ENCODE measurements at places on chromosomes 1 and 21. TPM values are rescaled to one million over a fixed set of nuclear protein-coding genes. Genes with fewer than 3 reads are reported as not detected.
A peak's percentile ranks its signal among the peaks of the same experiment; 100 is the strongest.

The PHLDA3 gene
- total RNA-seq, result 39.4 TPM

The DNALI1 gene
- total RNA-seq, result 45.3 TPM

The OR6N1 gene
- not detected for total RNA-seq

The CD5L gene
- total RNA-seq, result not detected

DNA sequence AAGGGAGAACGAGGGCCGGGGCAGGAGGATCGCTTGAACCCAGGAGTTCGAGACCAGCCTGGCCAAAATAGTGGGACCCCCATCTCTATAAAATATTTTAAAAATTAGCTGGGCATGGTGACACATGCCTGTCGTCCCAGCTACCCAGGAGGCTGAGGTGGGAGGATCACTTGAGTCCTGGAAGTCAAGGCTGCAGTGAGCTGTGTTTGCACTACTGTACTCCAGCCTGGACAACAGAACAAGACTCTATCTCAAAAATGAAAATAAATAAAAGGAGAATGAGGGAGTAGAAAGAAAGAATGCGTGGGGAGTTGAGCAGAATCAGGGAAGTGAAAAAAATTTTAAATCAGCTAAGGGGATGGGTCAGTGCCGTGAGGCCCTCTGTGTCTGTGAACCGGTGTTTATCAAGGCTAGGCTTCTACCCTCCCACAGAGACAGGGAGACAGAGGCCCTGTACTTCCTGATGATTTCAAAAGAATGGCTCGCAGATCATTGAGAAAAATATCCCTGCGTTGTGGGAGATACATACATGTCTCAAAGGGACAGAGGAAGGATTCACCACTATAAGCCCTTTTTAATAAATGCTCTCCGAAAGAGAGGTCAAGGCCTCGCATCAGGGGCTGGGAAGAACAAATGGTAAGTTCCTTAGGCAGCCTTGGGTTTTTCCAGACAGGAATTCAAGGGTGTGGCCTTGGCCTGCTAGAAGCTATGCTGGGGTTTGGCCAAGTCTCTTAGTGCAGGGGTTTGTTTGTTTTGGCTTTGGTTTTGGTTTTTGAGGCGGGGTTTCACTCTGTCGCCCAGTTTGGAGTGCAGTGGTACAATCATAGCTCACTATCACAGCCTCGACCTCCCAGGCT is 20.7 kb downstream of the IL10RB start:
- peak; percentile 61 for DNase-seq

DNA sequence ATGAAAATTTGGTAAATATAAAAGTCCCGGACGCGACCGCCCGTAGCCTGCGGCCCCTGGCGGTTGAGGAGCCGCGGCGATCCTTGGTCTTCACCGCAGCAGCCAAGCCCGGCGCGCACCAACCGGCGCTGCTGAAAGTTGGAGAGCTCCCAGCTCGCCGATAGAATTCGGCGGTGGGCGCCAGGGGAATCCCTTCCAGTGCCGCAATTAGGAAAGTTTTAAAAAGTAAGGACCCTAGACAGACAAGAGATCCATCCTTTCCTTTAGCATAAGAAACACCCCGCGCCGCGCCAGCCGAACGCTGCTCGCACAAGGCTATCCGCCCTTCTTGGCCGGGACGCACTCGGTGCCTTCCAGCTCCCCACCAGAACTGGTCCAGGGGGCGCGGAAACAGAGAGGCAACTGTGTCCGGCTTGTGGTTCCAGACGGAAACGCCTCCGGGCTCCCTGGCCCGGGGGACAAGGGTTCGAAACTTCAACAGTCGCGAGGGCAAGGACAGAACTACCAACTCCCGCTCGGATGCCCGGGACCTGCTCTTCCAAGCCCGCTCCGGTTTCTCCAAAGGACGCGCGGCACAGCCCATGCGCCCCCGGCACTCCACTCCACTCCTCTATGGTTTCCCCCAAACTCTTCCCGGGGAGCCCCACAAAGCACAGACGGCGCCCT is 1.7 kb downstream of the FAM78B start:
- peak; percentile 25 for DNase-seq

DNA sequence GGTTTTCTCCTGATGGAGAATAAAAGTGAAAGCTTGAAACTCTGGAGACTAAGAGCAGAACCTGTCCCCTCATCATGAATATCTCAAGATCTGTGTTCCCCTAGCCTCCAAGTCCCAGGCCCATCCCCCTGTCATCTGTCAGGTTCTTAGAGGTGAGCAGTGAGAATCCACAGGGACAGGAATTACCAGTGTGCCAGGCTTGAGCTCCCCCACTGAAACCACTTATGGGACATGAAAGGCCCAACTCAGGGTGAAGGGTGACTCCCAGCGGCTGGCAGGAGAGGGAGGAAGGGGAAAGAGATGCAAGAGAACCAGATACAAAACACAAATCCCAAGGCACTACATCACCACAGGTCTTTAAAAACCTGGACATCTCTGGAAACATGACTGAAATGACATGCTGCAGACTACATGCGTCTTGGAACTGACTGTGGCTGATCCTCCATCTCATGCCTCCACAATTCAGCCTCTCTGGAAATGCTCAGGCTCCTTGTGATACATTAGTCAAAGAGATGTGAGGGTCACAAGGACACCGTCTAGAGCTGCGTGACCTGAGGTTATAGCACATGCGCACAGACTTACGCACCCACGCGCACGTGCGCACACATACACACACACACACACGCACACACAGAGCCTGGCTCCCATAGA is 6.8 kb upstream of the LY9 start:
- no peak for DNase-seq

DNA sequence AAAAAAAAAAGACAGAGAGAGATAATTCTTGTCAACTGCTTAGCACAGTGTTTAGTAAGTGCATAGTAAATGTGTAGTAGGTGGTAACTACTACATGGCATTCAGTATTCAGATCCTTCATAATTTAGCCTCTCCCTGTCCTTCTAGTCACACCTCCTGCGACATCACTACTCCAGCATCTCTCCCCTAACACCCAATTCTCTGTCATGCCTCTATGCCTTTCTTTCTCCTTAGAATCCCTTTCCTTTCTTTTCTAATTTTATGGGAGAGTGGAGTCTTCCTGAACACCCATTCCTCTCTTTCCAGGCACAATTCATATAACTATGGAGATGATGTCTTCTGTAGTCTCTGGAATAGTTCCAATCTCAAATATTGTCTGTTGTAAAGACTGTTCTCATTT is 3.9 kb upstream of the VPS72 start:
- DNase-seq, result no peak

DNA sequence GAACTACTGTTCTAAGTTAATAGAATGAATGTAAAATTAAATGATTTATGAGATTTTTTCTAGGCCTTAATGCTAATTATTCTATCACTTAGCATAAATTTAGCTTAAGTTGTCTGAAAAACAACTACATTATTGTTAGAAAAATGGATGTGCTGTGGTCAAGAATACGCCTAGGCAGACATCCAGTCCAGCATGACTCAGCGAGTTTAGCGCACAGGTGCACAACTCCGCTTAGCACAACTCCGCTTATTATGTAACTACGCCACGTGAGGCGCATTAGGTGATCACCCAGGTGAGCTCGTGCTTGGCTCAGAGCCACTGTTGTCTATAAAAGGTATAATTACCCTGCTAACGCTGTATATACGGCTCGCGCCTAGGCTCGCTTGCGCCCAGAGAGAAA is 1043.6 kb upstream of the ADGRL4 start:
- no peak for DNase-seq

DNA sequence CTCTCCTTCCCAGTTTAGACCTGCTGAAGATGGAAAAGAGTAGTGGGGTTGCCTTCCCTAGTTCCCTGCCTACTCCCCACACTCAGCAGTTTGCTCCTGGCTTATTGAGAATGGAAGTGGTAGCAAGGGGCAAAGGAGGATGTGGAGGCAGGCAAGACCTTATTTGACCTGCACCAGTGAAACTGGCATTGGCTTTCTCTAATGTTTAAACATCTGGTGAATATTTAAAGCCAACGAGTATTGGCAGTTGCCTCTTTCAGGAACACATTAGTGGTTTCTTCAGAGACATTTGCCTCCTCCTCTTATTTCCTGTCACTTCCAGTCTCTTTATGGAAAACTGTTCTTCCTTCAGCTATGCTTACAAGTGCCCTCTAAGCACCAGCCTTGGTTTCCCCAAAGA is 62.4 kb upstream of the VAV3 start:
- DNase-seq, result no peak

DNA sequence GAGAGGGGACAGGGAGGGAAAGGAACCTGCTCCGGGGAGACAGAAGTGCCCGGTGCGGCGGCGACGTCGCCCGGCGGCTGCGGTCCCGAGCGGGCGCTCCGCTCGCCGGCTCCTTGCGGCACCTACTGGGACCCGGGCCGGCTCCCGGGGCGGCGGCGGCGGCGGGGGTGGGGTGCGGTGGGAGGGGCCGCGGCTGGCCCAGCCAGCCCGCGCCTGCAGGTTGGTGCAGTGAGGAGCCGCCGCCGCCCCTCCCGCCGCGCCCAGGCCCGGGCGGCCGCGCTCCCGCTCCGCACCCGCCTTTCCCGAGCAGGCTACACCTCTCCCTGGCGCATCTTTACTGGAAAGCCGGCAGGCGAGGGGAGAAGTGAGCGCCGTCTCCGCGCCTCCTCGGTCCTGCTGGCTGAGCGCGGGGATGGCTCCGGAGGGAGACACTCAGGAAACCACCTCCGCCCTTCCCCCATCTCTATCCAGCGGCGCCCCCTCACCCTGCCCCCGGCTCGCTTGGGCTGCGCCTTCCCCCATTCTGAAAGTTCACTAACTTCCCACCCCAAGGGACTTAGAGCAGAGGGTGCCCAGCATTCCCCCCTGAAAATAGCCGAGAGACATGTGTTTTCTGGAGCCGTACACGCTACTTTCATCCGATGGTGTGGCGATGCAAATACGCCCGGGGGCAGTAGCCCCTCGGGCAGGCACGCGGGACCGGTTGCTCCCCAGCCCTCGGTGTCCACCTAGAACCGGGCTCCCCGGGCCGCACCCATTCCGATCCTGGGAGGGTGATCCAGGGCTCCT is at the start of gene PLD5:
Gene PLD5, minus strand, starts transcription at position 127 of the 789 bp plus-strand sequence.
- DNase-seq, result no peak

- no peak for DNase-seq
These were observed 14.9 kb downstream of the ATP1A2 start for GRCh38 chr1:160130486-160130885.

GRCh38 chr1:21916447-21917238 is 20.5 kb downstream of the HSPG2 start:
- peak; percentile 85 for DNase-seq

DNA sequence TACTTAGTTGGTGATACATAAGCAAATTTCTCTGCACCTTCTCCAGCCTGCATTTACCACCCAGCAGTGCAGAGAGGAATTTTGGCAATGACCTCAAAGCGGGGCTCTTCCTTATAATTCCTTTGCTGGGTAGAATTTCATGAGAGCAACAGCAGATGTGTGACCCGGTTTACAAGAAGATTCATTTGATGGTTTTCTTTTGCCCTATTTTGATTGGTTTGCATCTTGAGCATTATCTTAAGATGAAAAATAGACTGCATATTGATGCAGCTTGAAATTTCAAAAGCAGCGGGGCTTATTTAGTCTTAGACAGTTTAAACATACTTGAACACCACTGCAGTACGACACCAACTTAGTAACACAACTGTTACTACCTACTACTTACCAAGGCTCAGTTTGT is 378.9 kb downstream of the TTLL7 start:
- DNase-seq, result no peak

DNA sequence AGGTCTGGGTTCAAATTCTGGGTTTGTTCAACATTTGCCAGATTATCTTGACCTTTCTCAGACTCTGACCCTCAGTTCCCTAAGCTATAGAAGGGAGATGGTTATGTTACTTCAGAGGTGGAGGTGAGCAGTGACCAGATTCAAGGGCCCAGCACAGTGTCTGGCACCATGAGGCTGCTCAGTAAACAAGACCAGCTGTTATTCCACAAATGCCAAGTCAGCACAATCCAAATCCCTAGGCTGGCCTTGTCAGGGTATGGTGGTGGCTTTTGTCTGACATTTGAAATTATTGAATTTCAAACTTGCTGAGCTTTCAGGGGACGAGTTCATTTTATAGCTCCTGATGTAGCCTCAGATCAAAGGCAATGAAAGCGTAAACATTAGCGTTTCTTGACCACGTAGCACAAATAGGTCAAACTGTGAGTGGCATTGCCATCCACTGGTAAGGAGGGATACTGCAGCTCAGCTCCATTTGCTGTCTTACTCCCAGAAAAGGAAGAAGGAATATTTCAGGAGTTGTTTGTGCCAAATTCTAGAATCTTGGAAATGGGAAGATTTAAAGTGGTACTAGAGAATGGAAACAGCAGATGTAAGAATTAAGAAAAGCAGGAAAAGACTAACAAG is 94.3 kb upstream of the EDN2 start:
- no peak for DNase-seq

Measured in mucosa of gallbladder (tissue), 1 donor.